ENCODE measurements at places on chromosomes 6 and 20. TPM values are rescaled to one million over a fixed set of nuclear protein-coding genes. Genes with fewer than 3 reads are reported as not detected.

Gene TINAG
- not detected for total RNA-seq

Gene TPBG
- total RNA-seq, result 21.0 TPM

DNA sequence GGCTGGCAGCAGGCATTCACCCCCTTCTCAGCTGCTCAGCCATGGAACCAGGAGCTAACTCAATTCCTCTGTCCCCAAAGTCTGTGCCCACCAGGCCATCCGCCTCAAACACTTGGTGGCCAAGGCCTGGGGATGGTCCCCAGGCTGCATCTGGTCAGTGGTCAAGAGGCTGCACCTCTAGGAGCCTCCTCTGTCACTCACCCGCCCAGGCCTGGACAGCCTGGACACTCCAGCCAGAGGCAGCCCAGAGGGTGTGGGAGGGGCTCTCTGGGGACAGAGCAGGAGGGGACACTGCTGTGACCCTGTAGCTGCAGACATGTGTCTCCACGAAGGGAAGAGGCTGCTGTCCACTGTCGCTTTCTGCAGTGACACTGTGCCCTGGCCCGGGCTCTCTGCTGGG lies 416.6 kb upstream of the SULF2 start:
- no peak overlapping the region for H3K27ac ChIP-seq
- no peak for DNase-seq
- no peaks in the 10 kb centered on the region for H3K4me1 ChIP-seq
- H3K36me3 ChIP-seq, result no peaks in the 10 kb centered on the region
- no peak overlapping the region for H3K4me3 ChIP-seq

DNA sequence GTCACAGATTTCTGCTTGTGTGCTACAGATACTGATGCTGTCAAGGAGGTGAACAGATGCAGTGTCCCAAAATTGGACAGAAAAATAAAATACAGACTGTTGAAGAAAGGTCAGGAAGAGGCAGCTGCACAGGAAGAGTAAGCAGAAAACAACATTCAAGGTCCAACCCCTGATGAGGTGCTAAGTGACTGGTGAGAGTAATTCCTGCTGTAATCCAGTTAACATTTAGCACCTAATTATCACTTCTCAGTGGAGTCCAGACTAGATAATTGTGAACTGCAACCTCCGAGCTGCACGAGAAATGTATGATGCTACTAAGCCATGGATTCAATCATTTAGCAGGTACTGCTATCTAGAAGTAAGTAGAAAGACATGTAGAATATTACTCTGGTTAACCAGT lies 36.3 kb upstream of the NRSN1 start:
- no peaks in the 10 kb centered on the region for H3K4me1 ChIP-seq
- no peak overlapping the region for H3K4me3 ChIP-seq
- H3K27me3 ChIP-seq, result no peaks in the 10 kb centered on the region
- DNase-seq, result no peak
- H3K36me3 ChIP-seq, result no peaks in the 10 kb centered on the region
- H3K27ac ChIP-seq, result no peak overlapping the region

Gene SSTR4
- total RNA-seq, result not detected

Gene SIRPD
- total RNA-seq, result 1.9 TPM

DNA sequence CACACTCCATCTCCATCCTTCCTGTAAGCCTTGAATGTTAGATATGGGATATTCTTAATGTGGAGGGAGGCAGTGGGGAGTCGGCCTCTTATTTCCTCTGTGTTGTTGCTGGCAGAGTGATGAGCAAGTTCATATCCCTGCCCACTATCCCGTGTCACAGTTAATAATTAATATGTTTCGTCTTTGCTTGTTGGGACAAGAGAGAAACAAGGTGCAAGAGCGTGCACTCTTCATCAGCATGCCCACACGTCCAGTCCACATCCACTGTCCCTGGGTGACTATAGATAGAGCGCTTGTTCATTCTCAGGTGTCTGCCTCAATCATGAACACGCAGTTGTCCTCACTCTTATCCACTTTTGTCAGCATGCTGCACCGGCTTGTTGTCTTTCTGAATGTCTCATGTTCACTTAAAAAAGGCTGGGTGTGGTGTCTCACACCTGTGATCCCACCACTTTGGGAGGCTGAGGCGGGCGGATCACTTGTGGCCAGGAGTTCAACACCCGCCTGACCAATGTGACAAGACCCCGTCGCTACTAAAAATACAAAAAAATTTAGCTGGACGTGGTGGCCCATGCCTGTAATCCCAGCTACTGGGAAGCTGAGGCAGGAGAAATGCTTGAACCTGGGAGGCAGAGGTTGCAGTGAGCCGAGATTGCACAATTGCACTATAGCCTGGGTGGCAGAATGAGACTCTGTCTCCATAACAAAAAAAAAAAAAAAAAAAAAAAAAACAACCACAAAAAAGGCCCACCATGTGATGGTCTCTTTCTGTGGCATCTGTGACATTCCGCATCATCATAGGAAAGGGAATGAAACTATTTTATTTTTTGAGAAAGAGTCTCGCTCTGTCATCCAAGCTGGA lies 34.2 kb downstream of the PPP1R3G start:
- DNase-seq, result no peak
- no peak overlapping the region for H3K27ac ChIP-seq
- no peaks in the 10 kb centered on the region for H3K27me3 ChIP-seq

DNA sequence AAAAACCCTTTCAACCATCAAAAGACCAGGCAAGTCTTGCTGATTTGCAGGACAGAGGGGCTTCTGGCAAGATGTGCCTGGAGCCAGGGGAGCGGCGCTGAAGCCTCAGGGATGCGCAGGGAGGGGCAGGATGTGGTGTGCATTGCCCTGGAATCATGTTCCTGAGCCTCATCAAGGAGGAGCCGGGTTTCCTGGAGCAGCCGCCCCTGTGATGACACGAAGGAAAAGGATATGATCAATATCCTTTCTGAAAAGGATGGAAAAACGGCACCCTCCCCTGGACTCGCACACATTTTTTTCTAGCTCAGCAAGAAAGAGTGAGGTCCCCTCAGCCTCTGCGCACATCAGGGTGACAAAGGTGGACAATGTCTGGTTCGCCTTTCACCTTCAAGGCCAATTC lies 173.1 kb upstream of the SSTR4 start:
- peaks cover 4% of the 10 kb centered on the region for H3K27me3 ChIP-seq
- no peak for DNase-seq
- no peaks in the 10 kb centered on the region for H3K4me1 ChIP-seq

Measured in prostate gland (tissue), 2 donors.